ENCODE measurements at places on chromosomes 5 and 9.

DNA sequence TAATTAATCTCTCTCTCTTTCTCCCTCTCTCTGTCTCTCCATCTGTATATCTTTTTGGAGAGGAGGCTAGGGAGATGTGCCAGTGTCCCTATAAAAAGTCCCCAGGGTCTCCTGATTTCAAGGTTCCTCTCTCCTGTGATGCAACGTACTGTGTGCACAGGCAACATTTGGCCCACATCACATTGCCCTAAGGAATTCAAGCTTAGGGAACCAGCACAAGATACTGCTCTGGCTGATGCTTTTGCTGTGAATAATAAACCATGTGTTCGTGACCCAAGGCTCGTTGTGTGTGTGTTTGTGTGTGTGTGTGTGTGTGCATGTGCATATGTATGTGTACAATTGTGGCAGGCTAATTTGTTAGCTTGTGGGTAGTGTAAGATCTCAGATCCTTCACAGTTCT, 9.7 kb downstream of the SPATA9 start:
- no peak for DNase-seq

DNA sequence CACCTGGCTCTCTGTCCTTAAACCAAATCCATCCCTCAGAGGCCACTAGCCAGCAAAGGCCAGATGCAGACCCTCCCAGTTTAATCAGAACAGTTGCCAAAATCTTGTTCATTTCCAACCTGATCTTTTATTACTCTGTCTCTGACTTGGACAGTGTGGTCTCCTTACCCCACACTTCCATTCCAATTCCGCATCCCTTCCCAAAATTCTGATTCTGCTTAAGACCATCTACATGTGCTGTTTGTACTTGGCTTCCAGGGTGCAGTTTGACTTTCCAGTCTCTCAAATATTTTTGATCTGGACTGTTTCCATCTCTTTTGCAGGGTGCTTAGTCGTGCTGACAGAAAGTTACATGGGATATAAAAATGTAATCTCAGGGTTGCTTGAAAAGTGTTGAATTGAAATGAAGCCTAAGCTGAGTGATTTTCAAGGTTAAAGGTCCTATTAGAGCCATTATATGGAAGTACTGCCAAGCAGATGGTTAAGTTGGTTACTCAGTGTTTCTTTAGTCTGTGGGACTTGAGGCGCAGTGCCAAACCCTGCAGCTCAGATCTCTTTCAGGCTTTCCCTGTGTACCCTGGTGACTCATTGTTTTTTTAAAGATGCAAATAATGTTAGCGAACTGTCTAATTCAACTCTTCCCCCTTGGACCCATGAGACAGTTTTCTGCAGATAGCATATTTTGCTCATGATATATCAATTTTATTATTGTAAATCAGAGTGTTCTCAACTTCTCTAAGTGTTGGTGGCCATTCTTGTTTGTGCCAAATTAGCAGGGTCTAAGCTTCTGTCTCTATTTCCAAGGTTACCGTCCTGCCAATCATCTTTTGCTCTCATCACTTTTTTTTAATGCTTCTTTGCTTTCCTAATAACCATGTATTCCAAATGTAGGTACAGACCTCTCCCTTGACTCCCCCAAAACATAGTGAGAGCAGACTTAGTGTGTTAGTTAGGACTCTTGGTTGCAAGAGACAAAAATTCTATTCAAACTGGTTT, 18.2 kb upstream of the DCP2 start:
- peak; percentile 41 for DNase-seq

DNA sequence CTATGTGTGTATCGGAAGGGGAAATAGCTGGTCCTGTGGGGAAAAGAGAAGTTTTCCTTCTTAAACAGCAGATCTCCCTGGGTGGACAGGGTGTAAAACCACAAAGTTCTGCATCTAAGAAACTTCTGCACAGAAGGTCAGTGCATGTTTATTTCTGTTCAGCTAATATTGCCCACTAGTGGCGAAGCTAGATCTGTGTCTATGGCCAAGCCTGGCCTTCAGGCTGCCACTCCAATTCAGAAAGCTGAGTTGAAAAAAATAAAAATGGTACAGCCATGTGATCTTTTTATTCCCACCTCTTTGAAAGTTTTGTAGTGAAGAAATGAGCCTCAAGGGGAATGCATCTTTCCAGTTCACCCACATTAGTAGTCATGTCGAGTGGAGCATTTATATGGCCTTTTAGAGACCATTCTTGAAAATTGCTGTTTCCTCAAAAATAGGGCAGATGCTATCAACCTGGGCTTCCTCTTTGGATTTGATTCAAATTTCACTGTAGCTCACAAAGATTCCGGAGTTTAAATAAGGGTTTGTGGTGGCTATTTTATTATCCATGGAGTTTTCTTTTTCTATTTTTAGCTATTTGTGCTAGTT, 488.0 kb downstream of the PRELID2 start:
- DNase-seq: peak; percentile 2

DNA sequence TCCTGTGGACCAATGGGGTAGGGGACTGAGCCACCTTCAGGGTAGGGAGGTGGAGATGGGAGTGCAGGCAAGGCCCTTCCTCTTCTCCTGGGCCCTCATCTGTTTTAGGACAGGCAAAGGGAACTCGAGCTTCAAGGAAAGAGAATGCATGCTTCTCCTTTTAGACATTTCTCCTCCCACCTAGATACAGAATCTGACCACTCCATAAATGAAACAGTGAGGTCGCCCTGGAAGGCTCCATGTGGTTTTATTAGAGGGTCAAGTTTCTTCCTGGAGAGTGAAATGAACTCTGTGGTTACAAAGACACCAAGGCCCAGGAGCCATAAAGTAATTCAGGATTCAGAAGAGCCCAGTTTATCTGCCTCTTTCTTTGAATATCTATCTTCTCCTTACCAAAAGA, 14.9 kb downstream of the LHFPL2 start:
- DNase-seq: no peak

- DNase-seq: no peak
Measured at GRCh38 chr9:106077731-106078130, 383.4 kb downstream of the TMEM38B start.

DNA sequence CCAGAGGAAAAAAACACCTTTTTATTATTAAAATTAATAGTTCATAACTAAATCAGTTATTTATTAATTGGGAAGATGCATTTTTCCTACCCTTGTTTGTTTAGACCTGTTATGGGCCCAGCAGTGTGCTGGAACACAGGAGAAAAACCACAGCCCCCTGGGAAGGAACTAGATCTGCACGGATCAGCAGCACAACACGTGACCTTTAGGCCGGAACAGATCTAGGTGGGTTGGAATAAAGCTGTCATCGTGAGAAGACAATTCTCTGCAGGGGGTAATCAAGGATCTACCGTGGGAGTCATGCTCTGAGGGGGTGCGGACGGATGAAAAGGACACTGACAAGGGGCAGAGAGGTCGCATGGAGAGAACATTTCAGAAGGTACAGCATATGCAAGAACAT, 95.8 kb upstream of the SPATA31C2 start:
- DNase-seq: no peak

DNA sequence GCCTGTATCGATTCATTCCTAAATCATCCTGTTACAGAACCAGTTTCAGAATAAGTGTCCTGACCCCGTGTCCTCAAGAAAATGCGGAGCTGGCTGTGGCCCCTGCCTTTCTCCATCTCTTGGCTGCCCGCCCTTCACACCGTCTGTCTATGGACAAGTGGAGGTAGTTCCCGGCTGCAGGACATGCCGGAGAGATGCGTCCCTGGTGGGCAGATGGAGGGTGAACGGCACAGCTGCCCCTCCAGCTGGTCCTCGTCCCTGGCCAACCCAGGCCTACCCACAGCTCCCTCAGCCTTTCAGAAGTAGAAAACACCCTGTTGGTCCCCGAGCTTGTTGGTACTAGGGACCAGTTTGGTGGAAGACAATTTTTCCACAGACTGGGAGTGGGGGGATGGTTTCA, 14.8 kb upstream of the EXOC3 start:
- peak; percentile 51 for DNase-seq

DNA sequence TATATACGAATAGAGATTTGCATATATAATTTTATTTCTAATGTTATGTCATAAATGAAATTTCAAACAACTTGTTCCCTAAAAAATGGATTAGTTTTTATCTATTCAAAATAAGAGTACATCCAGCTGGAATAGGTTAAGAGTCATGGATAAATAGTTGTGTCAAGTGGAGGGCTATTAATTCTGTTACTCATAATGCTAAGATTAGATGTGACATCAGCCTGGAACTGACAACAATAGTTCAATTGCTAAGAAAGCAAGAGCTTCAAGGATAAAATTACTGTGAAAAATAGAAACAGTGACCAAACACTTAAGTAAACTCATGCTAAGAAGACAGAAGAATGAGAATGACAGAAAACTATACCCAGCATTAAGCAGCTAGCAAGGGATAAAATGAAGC, 92.2 kb upstream of the CDH9 start:
- DNase-seq: no peak

GRCh38 chr9:96617439-96618185, 2.0 kb downstream of the CDC14B start:
- DNase-seq: no peak

DNA sequence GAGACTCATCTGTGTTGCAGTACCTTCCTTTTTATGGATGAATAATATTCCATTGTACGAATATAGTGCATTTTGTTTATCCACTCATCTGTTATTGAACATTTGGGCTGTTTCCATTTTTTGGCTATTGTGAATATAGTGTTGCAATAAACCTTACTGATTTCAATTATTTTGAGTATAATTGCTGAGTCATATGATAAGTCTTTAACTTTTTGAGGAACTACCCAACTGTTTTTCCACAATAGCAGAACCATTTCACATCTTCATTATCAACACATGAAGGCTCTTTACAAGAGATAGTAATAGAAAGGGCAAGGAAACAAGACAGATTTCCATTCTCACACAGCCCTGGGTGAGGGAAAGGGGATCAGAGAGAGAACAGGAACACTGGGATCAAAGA, 329.2 kb downstream of the RAB3C start:
- DNase-seq: no peak

GRCh38 chr5:163362840-163363371, 74.5 kb upstream of the CCNG1 start:
- DNase-seq: no peak

- peak; percentile 92 for DNase-seq
Measured at GRCh38 chr9:34430843-34431437, 27.4 kb downstream of the FAM219A start.

DNA sequence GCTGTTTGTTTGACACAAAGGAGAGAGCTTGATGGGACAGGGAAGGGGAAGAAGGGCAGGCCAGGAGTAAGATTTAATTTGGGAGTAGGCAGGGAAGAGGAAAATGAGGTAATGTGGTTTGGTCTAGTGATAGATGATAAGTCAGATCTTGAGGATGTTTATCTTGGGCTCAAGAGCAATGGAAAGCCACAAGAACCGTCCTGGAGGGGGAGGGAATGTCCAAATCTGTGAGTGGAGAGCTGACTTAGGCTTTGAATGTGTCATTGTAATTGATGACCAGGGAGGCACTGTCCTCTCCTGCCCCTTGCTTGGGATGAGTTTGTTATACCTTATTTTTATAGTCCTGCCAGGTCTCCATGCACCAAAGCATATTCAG, 37.5 kb downstream of the MAMDC2 start:
- no peak for DNase-seq

- no peak for DNase-seq
Measured at GRCh38 chr9:18611971-18612370, 138.0 kb downstream of the ADAMTSL1 start.

DNA sequence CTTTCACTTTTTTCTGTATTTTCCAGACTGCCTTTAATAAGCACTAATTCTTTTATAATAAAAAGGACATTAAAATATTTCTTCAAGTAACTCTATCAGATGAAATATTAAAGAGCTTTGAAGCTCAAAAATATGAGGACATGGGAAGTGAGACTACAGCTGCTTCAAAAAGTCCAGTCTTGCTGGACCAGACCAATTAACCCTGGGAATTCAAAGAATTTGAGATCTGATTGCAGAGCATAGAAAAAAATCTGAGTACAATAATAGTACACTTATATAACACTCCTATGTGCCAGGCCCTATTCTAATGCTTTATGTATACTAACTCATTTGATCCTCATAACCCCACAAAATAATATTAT, 9.8 kb downstream of the TMEM245 start:
- DNase-seq: no peak

- no peak for DNase-seq
Measured at GRCh38 chr5:83510260-83510659, 38.7 kb downstream of the VCAN start.

- DNase-seq: no peak
Measured at GRCh38 chr5:177429248-177430040, 3.0 kb downstream of the GRK6 start.

GRCh38 chr9:111907147-111907546, 10.5 kb downstream of the UGCG start:
- DNase-seq: no peak

DNA sequence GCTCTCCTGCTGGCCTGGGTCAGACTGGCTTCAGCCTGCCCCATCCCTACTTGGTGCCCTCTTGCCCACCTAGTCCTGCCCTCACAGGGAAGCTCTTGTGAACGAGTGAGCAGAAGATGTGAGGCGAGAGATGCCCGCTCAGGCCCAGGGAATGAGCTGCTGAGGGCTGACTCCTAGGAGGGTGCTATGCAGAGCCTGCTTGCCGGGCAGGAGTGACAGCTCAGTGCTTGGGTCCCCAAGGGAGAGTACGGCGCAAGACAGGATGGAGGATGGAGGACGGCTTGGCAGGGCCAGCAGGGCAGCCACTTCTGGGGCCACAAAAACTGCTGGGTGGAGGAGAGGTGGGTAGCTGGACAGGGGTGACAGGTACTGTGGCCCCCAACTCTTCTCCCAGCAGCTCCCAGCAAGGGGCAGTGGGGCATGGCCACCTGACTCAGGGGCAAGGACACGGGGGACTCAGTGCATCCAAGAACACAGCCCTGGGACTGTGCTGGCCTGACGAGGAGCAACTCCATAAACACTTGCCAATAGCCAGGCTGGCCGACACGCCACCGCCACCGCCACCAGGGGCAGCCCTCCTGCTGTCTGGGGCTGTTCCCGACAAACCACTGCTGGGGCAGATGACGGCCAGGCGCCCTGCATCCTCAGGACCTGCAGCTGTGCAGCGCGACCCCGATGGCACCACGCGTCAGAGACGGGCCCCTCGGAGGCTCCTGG, 55.6 kb upstream of the UBAC1 start:
- no peak for DNase-seq

DNA sequence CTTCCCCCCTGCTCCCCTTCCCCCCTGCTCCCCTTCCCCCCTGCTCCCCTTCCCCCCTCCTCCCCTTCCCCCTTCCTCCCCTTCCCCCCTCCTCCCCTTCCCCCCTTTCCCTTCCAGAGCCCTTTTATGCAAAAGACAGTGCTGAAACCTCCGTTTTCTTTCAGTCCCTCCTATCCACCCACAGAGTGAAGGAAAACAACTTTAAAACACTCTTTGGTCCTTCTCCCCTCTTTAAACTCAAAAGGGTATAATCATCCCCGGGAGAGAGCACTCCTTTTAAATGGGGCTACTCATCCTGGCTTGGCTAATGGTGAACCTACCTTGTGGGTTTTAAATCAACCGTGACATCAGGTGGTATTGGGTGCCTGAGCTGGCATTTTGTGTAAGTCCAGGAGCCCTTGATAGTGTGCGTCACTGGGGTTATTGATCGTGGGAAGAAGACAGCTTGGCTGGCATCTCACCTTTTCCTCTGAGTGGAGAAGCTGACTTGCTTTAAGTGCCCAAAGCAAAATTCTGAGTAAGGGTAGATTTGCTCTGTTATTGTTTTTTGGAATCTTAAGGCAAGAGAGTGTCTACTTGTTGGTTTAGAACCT, 2.7 kb downstream of the LARP1 start:
- no peak for DNase-seq

GRCh38 chr5:18380729-18381362, 746.6 kb downstream of the TAF11L14 start:
- no peak for DNase-seq

- DNase-seq: no peak
Measured at GRCh38 chr5:154199263-154199662, 8.7 kb downstream of the GALNT10 start.

GRCh38 chr9:90442723-90443122, 199.9 kb downstream of the DIRAS2 start:
- DNase-seq: no peak
